Omental fat pad (tissue), 4 donors: ENCODE measurements at places on chromosomes 13 and 19.

- no peak for DNase-seq
Measured at GRCh38 chr19:44552324-44552723, 22.8 kb upstream of the CEACAM20 start.

DNA sequence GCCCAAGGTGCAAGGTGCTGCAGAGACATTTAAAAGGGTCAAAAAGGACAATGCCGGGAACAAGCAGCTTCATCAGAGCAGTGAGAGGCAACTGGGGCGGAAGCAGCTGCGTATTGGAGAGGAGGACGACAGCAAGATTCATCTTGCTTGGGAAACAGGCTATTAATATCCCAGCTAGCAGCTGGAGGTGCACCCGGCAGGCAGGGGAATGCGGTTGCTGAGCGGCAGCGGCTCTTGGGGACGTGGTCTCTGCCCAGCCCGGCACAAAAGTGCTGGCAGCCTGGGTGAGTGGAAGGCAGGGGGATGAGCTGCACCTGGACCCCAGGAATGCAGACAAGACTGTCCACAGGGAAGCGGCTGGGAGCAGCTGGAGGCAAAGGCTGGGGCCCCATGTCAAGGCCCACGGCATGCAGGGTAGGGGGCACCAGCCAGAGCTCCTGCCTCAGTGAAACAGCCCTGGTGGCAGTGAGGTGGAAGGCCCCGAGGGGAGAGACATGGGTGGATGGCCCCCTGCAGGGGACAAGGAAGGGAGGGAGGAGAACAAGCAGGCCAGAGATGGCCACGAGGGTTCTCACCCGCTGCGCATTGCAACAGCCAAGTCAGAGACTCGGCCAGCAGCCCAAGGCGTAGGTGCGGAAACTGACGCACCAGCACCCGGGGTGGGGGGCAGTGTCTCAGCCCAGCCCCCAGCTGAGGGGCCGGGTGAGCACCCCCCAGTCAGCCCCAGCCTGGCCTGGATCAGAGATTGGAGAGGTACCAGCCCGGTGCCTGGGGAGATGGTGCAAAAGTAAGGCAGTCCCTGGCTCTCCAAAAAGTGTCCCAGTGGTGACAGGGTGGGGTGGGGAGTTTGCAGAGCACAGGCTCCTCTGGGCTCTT, 34.4 kb downstream of the PEPD start:
- no peak for DNase-seq

- no peak for DNase-seq
Measured at GRCh38 chr19:54023191-54023590, 31.8 kb downstream of the CACNG6 start.

DNA sequence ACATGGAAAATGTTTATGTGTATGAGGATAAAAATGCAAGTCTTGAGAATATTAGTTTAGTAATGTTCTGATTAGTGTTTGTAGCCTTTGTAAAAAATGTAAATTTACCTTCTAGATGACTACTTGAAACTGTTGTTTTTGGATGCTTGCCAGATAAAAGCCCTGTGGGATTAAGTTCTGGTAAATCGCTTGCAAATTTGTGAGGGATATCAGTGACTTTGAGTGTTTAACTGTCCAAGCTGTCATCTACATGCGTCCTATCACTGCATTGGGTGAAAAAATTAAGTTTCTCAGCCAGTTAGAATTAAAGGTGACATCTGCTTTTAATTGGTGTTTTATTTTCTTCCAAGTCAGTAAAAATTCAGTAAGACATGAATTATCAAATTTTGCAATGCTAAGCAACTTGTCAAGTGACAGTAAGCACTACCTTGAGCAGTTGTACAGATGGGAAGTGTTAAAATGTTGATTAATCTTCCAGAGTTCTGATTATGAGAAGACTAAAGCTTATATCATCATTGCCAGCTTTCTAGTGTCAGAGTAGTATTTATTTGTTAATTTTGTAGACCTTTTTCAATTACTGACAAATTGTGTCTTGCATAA, 88.0 kb downstream of the PCCA start:
- no peak for DNase-seq

DNA sequence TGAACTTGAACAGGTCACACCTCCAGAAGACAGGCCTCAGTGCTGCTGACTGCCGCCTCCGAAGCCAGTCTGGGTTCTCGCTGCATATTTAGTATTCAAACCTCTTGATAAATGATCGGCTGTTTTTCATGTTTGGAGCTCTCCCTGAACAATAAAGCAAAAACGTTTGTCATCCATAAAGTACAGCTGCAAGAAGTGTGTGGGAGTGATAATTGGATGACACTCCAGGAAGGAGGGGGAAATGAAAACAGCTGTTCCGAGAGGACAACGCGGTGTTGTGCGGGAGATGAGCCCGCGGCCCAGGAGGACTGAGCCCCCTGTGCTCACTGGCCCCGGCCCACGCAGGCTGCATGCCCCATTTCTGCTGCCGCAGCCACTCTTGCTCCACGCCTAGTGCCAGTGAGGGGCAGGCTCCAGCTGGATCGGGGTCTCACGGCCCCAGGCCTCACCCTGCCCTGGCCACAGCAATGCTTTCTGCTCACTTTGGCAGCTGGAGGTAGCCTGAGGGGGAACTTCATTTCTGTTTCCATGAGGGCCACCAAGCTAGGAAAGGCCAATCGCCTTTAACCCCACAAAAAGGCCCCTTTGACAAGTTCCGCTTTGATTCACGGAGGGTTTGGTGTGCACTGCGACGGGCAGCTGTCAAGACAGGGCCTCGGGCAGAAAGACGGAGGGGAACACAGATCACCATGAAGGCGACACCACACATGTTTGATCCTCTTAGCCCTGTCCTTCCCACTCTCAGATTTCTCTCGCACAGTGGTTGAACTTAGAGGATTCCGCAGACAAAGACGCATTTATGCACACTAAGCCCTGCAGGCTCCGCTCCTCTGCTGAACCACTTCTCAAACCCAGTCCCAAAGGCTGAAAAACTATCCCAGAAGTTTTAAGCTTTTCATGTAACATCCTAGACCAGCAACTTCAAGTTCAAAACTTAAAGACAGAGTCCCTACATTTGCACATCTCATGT, 537.6 kb downstream of the EFNB2 start:
- no peak for DNase-seq
